Jurkat, Clone E6-1 (cell line): ENCODE measurements at places on chromosomes 7 and 10.

DNA sequence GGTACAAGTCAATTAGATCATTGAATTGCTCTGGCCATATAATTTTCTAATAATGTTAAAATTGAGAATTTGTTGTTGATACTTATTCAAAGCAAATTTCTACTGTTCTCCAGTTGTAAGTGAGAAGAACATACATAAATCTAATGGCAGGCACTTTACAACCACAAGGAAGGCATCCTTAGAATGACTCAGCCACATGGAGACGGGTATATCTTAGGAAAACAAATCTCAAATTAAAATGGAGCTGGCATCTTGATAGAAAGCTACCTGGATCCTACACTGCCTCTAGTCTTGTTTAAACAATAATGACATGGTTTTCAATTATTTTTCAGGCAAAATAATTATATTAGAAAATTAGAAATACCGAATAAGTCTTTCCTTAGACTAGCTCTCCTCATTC lies 1183.7 kb upstream of the SORCS1 start:
- no peak for DNase-seq

DNA sequence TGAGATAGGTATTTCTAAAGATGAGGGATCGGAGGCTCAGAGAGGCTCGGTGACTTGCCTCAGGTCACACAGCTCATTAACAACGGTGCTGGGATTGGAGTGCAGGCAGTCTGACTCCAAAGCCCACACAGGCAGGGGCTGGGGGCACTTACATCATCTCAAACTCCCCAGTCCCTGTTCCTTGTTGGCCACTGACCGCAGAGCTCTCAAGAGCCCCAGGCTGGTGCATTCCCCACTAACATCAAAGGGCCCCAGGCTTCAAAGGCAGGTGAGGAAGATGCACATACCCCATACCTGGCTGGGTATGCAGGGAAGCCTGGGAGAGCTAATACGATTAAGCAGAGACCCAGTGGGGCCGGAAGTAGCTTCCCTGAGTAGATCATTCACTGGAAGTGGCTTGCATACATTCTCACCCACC lies 13.7 kb upstream of the NODAL start:
- no peak for DNase-seq

DNA sequence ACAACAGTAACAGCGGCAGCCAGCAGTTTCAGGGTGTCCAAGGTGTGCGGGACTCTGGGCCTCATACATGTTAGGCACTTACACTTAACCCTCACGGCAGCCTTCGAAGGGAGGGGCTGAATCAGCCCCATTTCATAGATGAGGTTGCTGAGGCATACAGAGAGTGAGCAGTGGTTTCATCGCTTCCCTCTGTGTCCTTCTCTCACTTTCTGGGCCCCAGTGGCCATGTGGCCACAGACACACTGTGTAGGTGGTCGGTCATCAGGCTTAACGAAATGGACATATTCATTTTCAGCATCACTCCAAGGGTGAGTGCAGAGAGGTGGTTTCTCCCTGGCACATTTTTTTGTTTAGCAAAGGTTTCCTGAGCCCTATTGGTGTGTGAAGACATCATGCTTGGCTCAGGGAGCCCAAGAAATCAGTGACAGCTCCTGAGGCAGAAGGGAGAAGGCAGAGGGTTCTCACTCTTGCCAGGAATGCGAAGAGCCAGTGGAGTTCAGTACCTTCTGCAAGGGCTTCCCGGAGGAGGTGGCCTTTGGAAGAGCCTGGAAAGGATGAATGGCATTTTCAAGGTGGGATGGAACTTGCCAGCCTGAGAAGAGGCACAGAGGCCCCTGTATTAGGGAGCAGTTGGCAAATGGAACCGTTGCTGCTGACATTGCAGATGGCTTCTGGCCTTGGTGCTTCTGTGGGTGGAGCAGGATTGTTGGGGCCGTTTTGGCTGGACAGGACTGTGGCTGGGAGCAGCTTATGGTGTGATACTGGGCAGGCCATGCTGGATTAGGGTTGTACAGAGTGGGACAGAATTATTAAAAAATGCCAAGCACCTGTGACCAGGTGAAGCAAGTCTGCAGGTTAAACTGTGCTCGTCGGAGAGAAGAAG lies 61.7 kb upstream of the PPIF start:
- no peak for DNase-seq

GRCh38 chr7:140209866-140210609 lies 33.3 kb upstream of the KDM7A start:
- no peak for DNase-seq

DNA sequence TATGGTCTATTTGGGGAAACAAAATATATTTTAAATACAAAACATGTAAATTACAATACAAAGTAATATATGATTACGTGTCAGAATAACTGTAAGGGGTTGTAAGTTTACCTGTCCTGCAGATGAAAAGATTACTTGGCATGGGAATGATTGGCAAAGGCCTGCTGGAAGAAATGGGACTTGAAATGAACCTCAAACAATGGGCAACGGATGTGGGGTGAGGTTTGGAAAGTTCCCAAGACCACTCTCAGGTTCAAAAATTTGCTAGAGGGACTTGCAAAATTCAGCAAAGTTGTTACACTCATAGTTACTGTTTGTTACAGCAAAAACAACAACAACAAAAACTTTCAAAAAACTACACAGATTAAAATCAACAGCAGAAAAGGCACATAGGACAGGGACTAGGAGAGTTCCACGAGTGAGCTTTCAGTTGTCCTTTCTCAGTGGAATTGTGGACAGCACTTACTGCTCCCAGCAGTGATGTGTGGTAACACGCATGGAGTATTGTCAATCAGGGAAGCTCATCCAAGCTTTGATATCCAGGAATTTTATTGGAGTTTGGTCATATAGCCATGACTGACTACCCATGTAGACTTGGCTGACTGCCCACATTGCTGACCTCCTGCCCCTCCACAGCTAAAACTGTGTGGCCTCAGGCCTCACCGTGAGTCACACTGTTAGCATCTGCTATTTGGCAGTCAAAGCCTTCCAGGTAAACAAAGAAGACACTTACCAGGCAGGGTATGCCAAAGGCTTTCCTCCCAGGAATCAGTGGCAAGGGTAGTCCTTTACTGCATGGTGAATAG lies 43.8 kb downstream of the EXOC6 start:
- DNase-seq: no peak

- no peak for DNase-seq
Observed at GRCh38 chr7:118013252-118014010, 140.2 kb upstream of the CTTNBP2 start.

DNA sequence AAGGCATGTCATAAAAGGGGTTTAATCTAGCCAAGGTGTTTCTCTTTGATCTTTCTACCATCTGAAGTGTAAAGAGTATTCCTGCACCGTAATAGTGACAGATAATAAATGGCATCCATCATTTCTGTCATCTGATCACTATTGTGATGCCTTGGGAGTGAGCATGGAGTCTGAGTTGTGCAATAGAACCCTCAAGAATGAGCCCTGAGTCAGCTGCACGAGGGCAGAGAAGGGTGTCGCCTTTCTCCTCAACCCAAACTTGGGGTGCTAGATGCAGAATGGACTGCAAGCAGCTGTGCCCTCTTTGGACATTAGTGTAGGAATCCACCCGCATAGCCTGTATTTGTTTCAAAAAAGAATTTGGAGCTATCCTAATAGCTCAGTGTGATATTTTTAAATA lies 115.2 kb downstream of the ZNF37A start:
- no peak for DNase-seq

DNA sequence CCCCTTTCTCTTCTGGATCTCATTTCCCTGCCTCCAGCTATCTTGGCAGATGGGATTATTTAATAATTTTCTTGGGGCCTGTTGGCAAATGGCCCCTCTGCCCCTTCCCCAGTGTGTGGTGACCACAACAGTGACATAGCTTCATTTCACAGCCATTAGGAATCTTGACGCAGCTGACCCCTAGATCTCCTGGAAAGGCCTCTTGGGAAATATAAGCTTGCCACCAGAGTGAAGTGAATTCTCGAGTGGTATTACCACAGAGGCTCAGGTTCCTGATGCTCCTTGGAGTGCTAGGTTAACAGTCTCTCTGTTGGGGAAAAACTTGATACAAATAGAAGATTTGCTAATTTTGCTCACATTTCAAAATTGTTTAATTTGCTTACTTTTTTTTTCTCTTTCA lies 57.8 kb downstream of the AUTS2 start:
- no peak for DNase-seq

DNA sequence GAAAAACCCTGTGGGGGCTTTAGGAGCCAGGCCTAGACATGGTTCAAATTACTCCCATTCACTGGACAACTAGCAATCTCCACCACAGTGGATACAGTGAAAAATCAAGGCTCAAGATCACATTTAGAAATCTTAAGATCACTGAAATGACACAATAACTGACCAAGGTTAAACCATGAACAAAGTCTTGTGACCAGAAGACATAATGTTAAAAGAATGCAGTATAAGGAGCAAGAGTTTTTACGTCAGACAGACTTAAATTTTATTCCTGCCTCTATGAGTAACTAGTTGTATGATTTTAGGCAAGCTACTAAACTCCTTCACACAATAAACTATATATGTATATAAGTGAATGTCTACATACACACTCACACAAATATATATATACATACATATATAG lies 68.5 kb downstream of the MICU1 start:
- DNase-seq: no peak

- DNase-seq: no peak
Observed at GRCh38 chr7:31962246-31962645, 108.0 kb downstream of the PDE1C start.

DNA sequence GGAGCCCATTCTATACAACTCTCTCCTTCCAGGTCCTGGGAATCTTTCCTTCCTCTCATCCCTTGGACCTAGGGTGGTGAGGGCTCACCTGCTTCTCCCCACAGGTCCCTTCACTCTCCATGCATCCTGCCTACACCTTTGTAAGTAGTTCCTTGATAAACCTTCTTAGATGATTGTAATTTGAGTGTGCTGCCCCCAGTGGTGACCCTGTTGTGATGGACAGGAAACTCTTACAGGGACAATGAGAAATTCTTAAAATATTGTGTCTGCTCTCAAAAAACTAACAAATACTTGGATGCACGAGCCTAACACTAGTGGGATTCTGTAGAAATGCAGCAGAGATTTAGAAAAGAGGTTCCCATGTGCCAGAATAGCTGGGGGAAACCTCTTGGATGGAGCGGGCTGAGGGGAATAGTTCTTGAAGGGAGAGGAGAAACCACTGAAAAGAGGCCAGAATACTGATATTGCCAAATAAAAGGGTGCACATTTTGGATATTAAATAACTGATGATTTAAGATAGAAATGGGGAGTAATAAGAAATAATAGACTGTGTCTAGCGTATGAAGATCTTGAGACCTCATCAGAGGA lies 6.7 kb upstream of the PAXIP1 start:
- peak; percentile 48 for DNase-seq

DNA sequence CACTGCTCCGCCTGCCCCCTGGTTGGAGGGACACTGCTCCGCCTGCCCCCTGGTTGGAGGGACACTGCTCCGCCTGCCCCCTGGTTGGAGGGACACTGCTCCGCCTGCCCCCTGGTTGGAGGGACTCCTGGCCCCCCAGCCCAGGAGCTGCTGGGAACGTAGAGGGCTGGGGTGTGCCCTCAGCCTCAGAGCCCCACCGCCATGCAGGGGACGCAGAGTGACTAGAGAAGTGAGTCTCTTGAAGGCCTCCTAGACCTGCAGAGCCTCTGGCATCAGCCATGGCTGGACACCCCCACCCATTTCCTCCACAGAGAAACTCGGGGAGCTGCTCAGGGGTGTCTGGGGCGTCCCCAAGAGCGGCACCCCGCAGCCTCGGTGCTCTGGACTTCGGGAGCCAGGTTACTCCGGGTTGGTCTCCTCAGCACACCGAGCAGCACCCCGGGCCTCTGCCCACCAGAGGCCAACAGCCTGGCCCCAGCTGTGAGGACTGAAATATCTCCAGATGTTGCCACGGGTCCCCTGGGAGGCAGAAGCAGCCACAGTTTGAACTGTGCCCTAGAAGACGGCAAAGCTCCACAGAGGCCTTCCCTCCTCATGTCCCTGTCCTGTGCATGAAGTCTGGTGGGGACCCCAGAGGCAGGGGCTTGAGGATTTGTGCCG lies 191.9 kb downstream of the ELFN1 start:
- DNase-seq: no peak

GRCh38 chr7:105805447-105806019 lies 70.9 kb downstream of the ATXN7L1 start:
- no peak for DNase-seq

GRCh38 chr10:19252531-19252930 lies 203.9 kb downstream of the MALRD1 start:
- no peak for DNase-seq
